ENCODE measurements at places on chromosomes 7 and 10. TPM values are rescaled to one million over a fixed set of nuclear protein-coding genes. Genes with fewer than 3 reads are reported as not detected.

IRF5 gene
- total RNA-seq, result 12.5 TPM

MRLN gene
- not detected for total RNA-seq

TFPI2 gene
- 308 TPM for total RNA-seq

MEOX2 gene
- not detected for total RNA-seq

ASIC3 gene
- 9.9 TPM for total RNA-seq

Measured in A549 treated with GW870086 at 1 μM for 4 hours (cell line).